CD4-positive, alpha-beta memory T cell (primary cell): ENCODE measurements at places on chromosomes 1 and 21. TPM values are rescaled to one million over a fixed set of nuclear protein-coding genes. Genes with fewer than 3 reads are reported as not detected.
A peak's percentile ranks its signal among the peaks of the same experiment; 100 is the strongest.

GRCh38 chr21:41867313-41867712 is 11.8 kb downstream of the PRDM15 start:
- H3K27ac ChIP-seq = no peak overlapping the region
- H3K36me3 ChIP-seq = no peaks in the 10 kb centered on the region
- H3K4me1 ChIP-seq = no peaks in the 10 kb centered on the region
- no peak overlapping the region for H3K4me3 ChIP-seq
- DNase-seq = no peak
- H3K27me3 ChIP-seq = no peaks in the 10 kb centered on the region

DNA sequence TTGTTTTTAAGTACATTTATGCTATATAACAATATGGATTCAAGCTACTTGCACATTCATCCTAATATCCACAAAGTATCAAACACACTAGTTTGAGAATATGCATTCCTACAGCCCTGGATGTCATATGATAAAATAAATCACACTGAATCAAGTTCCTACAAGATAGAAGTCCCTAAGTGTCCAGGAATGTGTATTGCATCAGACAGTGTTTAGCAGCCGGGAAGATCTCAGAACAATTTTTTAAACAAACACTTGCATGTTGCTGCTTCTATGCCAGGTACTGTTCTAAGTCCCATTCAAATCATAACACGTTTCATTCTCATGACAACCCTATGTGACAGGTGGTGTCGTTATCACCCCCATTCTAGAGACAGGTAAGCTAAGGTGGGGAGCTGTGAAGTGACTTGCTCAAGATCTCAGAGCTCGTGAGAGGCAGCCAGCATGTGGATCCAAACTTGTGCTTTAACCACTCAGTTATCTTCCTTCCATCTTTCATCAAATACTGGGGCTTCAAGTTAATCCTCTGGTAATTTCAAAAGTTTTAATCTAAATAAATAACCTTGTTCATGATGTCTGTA is 68.3 kb upstream of the KIF26B start:
- H3K36me3 ChIP-seq = no peaks in the 10 kb centered on the region
- no peaks in the 10 kb centered on the region for H3K4me1 ChIP-seq
- no peak overlapping the region for H3K27ac ChIP-seq

- no peaks in the 10 kb centered on the region for H3K4me1 ChIP-seq
- no peaks in the 10 kb centered on the region for H3K36me3 ChIP-seq
- no peak overlapping the region for H3K27ac ChIP-seq
- H3K4me3 ChIP-seq = no peak overlapping the region
- DNase-seq = no peak
Observed at GRCh38 chr1:164311377-164311776, 247.6 kb upstream of the PBX1 start.

- H3K36me3 ChIP-seq = no peaks in the 10 kb centered on the region
- H3K27ac ChIP-seq = no peak overlapping the region
- DNase-seq = no peak
- H3K27me3 ChIP-seq = no peaks in the 10 kb centered on the region
- peaks cover 9% of the 10 kb centered on the region for H3K4me1 ChIP-seq
- H3K4me3 ChIP-seq = no peak overlapping the region
Observed at GRCh38 chr21:44370027-44370735, 16.8 kb downstream of the TRPM2 start.

GRCh38 chr1:67537667-67538018 is 107.4 kb upstream of the SERBP1 start:
- DNase-seq = no peak
- H3K4me1 ChIP-seq = no peaks in the 10 kb centered on the region
- no peaks in the 10 kb centered on the region for H3K27me3 ChIP-seq
- H3K4me3 ChIP-seq = no peak overlapping the region

DNA sequence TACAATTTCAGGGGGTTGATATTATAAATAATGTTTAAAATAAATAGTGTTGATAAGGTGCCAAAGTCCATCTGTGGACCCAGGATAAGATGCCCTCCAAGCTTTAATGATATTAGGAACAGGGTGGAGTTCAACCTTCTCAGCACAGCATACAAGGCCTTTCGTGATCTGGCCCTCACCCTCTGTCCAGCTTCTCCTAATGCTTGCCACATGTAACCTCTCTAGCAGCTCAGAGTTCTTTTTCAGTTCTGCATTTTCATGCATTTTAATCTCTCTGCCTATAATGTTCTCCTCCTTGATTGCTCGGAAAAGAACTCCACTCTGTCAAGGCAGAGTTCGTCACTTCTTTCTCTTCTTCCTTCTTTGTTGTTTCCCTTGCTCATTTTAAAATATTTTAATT is 21.4 kb upstream of the SMAP2 start:
- DNase-seq = no peak
- no peak overlapping the region for H3K4me3 ChIP-seq
- H3K27me3 ChIP-seq = no peaks in the 10 kb centered on the region
- no peaks in the 10 kb centered on the region for H3K36me3 ChIP-seq
- no peak overlapping the region for H3K27ac ChIP-seq
- H3K4me1 ChIP-seq = no peaks in the 10 kb centered on the region

DNA sequence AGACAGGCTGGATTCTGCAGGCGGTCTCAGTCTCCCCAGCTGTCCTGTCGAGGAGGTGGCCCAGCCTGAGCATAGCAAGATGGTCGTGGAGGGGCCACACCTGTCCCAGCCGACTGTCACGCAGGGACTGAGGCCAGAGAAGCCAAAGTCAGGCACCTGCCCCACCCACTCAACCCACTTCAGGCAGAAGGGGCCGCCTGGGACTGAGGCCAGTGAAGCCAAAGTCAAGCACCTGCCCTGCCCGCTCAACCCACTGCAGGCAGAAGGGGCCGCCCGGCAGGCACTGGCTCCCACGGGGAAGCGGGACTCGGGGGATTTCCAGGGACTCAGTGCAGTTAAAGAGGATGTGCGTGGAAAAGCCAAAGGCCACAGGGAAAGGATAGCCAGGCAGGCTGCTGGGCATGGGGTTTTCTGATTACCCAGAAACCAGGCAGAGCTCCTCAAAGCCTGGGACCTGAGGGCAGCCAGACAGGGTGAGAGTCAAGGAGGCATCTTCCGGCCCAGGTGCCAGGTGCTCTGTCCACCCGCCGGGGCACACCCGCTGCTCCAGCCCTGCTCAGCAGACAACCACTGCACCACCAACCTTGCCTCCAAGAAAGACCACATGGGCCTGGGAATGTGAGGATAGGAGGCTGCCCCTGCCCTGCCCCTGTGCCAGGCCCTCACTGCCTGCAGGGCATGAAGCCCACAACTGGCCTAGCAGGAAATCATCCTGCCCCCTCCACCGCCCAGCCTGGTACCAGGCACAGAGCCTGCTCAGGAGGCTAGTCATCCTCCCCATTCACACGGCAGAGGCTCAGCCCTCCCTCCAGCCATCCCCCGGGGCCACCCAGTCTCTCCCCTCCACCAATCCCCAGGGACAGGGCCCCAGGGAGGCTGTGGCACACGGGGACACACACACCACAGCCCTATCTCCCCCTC is 41.0 kb downstream of the MEGF6 start:
- DNase-seq = no peak
- no peaks in the 10 kb centered on the region for H3K4me1 ChIP-seq
- no peak overlapping the region for H3K4me3 ChIP-seq
- H3K27me3 ChIP-seq = no peaks in the 10 kb centered on the region
- H3K27ac ChIP-seq = no peak overlapping the region

DNA sequence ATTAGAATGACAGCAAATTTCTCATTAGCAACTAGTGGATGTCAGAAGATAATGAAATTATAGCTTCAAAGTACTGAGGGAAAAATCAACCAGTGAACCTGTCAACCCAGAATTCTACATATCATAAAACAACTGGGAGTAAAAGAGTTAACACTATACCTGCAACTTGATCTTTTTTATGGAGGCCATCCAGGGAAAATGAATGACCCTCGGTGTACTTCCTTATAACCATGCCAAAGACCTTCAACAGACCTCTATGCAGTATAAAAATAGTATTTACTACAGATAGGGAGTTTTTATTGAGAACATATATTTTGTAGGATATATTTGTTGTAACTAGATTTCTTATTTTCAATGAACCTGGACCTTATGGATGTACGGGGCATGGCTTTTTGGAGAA is 392.5 kb upstream of the ZRANB2 start:
- no peak overlapping the region for H3K27ac ChIP-seq
- H3K36me3 ChIP-seq = no peaks in the 10 kb centered on the region
- H3K27me3 ChIP-seq = no peaks in the 10 kb centered on the region
- no peak overlapping the region for H3K4me3 ChIP-seq

- H3K27me3 ChIP-seq = no peaks in the 10 kb centered on the region
- H3K4me3 ChIP-seq = no peak overlapping the region
- no peak for DNase-seq
- H3K27ac ChIP-seq = no peak overlapping the region
Observed at GRCh38 chr1:8477983-8478362, 160.1 kb downstream of the SLC45A1 start.

DNA sequence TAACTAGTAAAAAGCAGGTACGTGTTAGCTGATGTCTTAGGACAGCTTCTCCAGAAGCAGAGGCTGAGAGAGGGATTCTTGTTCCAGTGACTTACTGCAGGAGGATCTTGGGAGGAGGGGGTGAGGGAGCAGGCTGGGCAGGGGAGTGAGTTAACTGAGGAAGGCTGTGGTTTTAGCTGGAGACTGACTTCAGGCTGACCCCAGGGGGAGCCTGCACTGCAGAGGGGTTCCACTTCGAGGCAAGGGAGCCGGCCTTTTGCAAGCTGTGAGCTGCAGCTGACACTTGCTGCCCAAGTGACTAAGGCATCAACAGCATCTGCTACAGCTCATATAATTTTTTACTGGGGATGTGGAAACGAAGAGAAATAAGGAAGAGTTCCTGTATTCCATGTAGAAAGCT is 50.4 kb upstream of the SOD1 start:
- no peak overlapping the region for H3K27ac ChIP-seq
- no peaks in the 10 kb centered on the region for H3K4me1 ChIP-seq
- no peak for DNase-seq
- H3K4me3 ChIP-seq = no peak overlapping the region
- no peaks in the 10 kb centered on the region for H3K36me3 ChIP-seq

- H3K4me1 ChIP-seq = peaks cover 10% of the 10 kb centered on the region
- H3K27me3 ChIP-seq = no peaks in the 10 kb centered on the region
- no peak overlapping the region for H3K27ac ChIP-seq
- DNase-seq = no peak
Observed at GRCh38 chr1:61253912-61254633, 171.7 kb downstream of the NFIA start.

- no peaks in the 10 kb centered on the region for H3K4me1 ChIP-seq
- no peak for DNase-seq
- no peaks in the 10 kb centered on the region for H3K27me3 ChIP-seq
- no peak overlapping the region for H3K27ac ChIP-seq
- no peaks in the 10 kb centered on the region for H3K36me3 ChIP-seq
- no peak overlapping the region for H3K4me3 ChIP-seq
Observed at GRCh38 chr1:216482620-216483019, 59.4 kb upstream of the USH2A start.

DNA sequence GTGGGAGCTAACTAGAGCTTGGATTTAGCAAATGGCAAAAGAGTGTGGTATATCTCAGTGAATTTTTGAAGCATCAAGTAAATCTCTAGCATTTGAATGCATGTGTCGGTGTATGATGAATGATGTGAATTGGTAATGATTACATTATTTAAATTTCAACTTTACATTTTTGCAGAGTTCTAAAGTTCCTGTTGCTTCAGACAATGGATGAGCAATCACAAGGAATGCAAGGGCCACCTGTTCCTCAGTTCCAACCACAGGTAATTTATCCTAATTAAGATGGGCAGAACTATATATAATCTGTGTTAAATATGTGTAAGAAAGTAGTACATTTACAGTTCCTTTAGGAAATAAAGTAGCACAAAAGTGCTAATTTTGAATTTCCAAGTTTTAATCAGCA is 75.6 kb downstream of the NEK7 start:
- no peak for DNase-seq
- peaks cover 18% of the 10 kb centered on the region for H3K4me1 ChIP-seq
- no peak overlapping the region for H3K27ac ChIP-seq

DNA sequence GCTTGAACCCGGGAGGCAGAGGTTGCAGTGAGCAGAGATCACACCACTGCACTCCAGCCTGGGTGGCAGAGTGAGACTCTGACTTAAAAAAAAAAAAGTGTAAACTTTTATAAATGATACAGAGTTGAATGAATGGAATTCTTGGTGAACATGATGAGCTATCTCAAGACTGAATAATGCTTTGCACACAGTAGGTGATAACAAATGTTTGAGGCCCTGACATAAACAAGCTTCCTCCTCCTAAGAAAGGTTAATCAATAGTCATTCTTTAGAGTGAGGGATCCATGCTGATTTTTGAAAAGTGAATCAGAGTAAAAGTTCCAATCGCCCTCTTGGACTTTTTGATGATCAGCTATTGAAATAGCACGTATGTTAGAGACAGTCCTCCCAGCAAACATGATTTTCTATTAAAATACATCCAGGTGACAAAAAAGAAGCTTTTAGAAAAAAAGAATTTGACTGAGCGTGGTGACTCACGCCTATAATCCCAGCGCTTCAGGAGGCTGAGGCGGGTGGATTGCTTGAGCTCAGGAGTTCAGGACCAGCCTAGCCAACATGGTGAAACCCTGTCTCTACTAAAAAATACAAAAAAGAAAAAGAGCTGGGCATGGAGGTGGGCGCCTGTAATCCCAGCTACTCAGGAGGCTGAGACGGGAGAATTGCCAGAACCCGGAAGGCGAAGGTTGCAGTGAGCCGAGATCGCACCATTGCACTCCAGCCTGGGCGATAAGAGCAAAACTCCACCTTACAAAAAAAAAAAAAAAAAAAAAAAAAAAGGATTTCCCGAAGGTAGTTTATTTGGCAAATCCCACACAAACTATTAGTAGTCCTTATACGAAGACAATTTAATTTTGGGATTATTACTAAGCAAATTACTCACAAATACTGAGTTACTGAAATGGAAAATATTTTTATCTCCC is 181.8 kb downstream of the NFIA start:
- H3K4me3 ChIP-seq = no peak overlapping the region
- H3K27me3 ChIP-seq = no peaks in the 10 kb centered on the region
- DNase-seq = no peak
- no peaks in the 10 kb centered on the region for H3K4me1 ChIP-seq
- H3K27ac ChIP-seq = no peak overlapping the region
- no peaks in the 10 kb centered on the region for H3K36me3 ChIP-seq

DNA sequence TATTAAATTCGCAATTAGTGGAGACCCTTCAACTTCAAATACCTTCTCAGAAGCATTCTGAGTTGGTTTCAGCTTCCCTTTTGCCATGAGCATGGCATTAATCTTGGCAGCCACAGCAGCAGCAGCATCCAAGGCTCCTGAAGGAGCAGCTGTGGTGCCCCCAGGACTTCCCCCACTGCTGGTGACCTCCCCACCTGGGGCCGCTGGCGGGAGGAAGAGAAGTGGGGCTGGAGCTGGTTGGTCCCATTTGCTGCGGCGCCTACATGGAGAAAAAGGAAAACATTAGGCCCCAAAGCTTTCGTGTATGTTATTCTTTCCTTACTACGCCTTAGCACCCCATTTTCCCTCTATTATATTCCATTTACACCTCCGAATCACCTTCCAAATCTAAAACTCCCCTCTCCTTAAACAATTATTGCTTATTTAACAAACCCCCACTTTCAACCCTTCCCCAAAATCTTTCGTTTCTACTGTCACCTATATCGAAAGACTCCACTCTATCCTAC is 569 bp downstream of the KHDC4 start:
- H3K4me1 ChIP-seq = peaks cover 50% of the 10 kb centered on the region
- H3K27ac ChIP-seq = peak overlapping the region; percentile 95
- H3K27me3 ChIP-seq = no peaks in the 10 kb centered on the region
- peaks cover 37% of the 10 kb centered on the region for H3K36me3 ChIP-seq

GRCh38 chr1:41483960-41484401 is 502 bp downstream of the EDN2 start:
- DNase-seq = no peak
- no peaks in the 10 kb centered on the region for H3K27me3 ChIP-seq
- no peaks in the 10 kb centered on the region for H3K36me3 ChIP-seq
- H3K27ac ChIP-seq = no peak overlapping the region

Gene BACE2
- not detected for total RNA-seq

Gene UTS2
- total RNA-seq = 0.61 TPM

Gene DESI2
- total RNA-seq = 21.1 TPM

Gene C8A
- total RNA-seq = not detected

Gene THEM5
- total RNA-seq = not detected

Gene CELA3B
- not detected for total RNA-seq

Gene CYP4Z1
- total RNA-seq = not detected

Gene IRF6
- total RNA-seq = 0.15 TPM
